Anterior cingulate cortex (tissue), 58 donors: ENCODE measurements at places on chromosomes 16 and 17.
A peak's percentile ranks its signal among the peaks of the same experiment; 100 is the strongest.

GRCh38 chr17:78458091-78458490 lies 79.6 kb downstream of the PGS1 start:
- DNase-seq, result peak; percentile 59

GRCh38 chr17:17060930-17061329 lies 18.7 kb downstream of the MPRIP start:
- no peak for DNase-seq

DNA sequence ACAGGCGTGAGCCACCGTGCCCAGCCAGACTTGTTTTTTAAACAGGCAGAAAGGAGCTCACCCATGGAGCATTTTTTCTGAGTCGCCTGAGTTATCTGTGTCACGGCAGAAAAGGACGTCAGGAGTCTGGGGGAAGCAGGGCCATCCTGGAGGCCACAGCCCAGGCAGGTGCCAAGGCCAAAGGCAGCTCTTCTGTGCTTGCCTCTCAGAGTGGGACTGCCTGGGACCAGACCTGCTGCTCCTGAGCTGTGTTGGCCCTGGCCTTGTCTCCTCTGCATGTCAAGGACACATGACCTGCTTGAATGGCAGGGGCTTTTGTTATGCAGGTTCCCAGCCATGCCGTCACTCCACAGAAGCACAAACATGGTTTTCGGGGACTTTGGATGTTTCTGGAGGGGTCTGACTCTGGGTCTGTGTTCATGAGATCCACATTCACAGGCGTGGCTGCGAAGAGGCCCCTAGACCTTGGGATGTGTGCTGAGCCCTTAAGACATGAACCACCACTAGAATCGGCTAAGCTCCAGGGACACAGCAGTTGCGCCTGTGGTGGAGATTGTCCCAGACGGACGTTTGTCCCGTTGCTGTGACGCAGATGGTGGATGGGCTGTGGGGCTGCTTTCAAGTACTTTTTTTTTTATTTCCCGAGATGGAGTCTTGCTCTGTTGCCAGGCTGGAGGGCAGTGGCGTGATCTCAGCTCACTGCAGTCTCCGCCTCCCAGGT lies 33.8 kb downstream of the FOXK2 start:
- DNase-seq, result no peak

DNA sequence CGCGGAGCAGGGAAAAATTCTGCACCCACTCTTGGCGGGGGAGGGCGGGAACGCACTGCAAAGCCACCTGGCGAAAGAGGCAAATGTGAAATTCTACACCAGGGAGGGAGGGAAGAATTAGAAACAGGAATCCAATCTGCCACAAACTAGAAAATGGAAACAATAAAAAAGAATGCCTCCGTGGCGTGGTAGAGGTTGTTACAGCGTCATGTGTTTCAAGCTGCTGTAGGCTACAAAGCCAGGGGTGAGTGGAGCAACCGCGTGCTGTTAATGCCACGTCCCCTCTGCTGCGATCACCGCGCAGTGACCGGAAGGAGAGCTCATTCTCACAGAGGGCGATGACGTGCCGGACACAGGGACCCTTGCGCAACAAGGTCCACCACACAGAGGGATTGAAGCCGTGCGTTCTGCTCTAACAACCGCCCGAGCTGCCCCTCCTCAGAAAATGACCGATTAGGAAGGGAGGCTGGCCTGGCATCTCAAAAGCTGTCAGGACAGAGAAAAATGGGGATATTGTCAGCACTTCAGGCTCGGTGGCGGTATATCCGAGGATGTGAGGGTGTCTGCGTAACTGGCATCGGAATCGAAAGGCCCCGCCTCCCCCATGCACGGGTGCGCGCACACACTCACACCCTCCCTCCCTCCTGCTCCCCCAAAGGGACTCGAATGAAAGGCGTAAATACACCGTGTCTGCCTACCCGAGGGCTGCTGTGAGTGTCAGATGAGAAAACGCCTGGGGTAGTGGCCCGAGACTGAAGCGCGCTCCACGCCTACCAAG lies 70.8 kb upstream of the TNRC6C start:
- DNase-seq, result peak; percentile 58

DNA sequence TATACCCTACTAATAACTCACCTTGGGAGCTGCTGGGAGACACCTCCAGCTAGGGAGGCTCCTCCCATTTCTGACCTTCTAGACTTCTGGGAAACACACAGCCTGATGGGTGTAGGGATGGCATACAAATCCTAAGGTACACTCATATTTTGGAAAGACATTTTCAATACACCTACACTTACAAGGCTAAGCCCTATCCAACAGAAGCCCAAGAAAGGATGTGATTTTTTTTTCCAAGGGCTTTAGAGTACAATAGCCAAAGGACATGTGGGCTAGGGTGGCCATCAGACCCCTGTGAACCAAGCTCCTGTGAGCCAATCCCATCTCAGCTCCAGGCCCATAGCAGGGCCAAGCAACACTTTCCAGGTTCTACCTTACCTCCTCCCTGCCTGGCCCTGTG lies 143.9 kb downstream of the AATF start:
- no peak for DNase-seq

- no peak for DNase-seq
These were observed 4.3 kb upstream of the STAT5A start for GRCh38 chr17:42284024-42284369.

DNA sequence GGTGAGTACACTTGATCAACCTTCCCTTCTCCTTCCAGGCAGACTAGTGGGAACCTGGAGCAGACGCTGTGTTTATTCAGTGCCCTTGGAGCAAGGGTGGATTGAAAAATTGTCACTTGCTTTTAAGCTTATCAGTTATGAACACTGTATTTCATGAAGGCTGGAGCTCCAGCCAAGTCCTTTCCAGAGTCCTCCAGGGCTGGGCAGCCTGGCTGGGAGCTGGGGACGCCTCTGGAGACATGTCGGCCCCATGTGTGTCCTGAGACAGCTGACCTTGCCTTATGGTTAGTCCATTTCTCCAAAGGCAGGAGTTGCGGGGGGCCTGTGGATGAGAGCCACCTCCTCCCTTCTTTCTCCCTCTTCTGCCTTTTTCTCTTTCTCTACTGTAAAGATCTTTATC lies 67.0 kb downstream of the RAP1GAP2 start:
- DNase-seq, result no peak
